ENCODE measurements at places on chromosomes 7 and 10.
A peak's percentile ranks its signal among the peaks of the same experiment; 100 is the strongest.

GRCh38 chr10:71134732-71135211 is 77.6 kb upstream of the UNC5B start:
- DNase-seq: no peak

DNA sequence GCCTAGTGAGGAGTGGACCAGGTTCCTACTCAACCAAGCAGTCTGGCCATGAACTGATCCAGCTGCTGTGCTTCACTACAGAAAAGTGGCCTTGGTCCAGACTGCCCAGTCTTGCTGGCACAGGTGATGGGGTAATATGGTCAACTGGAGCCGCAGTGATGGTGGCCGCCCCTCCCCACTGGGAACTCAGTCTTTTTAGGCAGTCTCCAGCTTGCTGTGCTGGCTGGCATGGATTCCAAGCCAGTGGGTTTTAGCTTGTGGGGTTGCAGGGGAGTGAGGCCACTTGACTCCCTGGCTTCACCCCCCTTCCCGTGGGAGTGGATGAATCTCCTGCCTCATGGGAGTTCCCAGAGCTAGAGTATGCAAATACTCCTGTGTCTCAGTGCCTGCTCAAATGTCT is 52.7 kb upstream of the CDK6 start:
- no peak for DNase-seq

DNA sequence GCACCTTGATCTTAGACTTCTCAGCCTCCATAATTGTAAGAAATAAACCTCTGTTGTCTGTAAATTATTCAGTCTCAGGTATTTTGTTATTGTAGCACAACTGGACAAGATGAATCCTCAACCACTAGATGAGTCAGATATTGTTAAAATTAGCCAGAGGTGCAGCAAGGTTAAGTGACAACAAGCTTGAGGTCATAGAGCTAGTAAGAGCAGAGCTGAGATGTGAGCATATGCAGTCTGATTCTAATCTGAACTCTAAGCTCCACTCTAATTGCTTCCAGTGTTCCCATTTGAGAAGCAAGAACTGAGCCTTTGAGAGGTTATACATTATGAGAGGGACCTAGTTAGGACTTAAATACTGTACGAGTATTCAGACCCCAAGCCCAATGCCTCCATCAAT is 93.1 kb downstream of the FZD1 start:
- DNase-seq: no peak

GRCh38 chr7:66359656-66360211 is 154.6 kb downstream of the TPST1 start:
- no peak for DNase-seq

GRCh38 chr10:114548662-114549061 is 109.4 kb downstream of the ABLIM1 start:
- DNase-seq: no peak

- DNase-seq: peak; percentile 12
Measured at GRCh38 chr7:27189295-27189996, 4.4 kb upstream of the HOXA11 start.

- DNase-seq: no peak
Measured at GRCh38 chr7:41779918-41780317, 77.0 kb upstream of the INHBA start.

DNA sequence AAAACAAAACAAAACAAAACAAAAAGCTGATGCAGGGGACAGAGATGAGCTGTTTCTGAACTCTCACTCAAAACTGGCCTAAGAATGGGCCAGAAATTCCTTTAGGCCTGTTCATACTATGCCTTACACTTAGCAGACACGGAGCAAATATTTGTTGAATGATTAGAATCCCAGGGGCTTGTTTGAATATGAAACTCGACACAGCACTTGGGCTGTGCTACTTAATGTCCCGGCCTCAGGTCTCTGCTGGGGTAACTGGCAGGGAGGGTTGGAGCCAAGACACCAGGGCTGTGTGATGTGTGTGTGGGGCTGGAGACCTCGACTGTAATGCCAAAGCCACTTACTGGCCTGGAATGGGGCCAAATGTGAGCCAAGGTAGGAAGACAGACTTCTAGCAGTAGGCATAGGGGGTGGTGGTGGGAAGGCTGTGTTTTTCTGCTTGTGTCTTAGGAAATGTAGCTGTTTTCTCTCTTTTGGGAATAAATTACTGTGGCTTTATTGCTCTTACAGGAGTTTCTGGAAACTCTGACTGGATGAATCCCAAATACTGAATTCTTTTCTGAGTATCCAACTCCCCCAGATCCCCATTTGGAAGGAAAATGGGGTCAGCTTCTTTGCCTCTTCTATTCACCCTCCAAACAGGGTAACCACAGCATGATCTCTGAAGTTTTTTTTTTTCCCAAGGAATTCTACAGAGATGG is 66.7 kb downstream of the EMX2 start:
- DNase-seq: no peak

DNA sequence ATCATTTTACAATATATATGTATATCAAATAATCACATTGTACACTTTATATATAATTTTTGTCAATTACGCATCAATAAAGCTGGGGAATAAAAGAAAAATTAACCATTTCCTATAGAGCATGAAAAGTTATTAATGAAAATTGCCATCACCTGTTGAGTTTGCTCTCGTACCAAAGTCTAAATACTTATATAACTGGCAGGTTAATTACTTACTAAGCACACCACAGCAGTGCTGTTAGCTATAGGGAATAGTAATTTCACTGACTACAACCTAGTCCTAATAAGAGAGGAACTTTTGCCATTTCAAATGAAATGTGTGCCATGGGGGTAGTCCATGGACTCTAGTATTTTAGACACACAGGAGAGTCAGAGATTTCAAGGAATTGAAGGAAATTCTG is 176.9 kb upstream of the COL1A2 start:
- no peak for DNase-seq

DNA sequence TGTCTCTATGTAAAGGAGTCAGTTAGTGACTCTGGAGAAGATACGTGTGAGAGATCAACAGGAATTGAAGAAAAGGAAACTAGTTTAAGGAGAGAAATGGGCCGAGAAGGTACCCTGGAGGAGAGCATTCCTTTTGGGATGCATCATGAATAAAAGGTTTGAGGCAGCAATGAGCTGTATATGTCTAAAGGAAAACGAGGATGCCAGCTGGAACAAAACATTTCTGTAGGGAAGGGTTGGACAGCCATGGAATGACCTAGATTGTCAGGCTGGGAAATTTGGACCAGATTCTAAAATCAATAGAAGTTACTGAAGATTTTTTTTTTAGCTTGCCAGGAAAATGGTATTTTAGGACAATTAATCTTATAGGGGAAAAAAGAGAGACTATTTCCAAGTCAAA is 17.2 kb upstream of the MPP7 start:
- no peak for DNase-seq

DNA sequence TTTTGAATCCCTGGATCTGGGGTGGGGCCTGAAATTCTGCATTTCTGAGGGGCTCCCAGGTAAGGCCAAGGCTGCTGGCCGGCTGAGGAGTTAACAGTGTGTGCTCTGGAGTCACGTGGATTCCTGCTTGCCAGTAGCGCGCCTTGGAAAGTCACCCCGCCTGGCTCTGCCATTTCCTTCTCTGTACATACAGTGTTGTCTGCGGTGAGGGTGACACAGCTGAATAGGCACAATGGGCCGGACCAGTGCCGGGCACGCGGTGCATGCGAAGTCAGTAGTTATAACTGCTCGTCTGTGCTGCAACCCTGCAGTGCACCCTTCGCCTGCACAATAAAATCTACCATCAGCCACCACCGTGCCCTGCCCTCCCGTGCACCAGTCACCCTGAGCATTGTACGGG is 68.0 kb upstream of the EEPD1 start:
- no peak for DNase-seq

DNA sequence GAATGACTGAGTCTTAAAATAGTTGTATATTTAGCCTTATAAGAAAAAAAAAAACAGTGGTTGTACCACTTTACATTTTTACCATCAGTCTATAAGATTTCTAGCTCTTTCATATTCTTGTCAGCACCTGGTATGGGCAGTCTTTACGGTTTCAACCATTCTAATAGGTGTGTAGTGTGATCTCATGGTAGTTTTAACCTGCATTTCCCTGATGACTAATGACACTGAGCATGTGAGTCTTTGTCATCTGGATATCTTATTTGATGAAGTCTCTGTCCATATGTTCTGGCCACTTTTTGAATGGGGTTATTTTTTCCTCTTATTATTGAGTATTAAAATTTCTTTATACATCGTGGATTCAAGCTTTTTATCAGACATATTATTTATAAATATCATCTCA is 365.3 kb upstream of the IGFBP3 start:
- no peak for DNase-seq

- no peak for DNase-seq
Measured at GRCh38 chr10:25678666-25679065, 255.4 kb upstream of the MYO3A start.

DNA sequence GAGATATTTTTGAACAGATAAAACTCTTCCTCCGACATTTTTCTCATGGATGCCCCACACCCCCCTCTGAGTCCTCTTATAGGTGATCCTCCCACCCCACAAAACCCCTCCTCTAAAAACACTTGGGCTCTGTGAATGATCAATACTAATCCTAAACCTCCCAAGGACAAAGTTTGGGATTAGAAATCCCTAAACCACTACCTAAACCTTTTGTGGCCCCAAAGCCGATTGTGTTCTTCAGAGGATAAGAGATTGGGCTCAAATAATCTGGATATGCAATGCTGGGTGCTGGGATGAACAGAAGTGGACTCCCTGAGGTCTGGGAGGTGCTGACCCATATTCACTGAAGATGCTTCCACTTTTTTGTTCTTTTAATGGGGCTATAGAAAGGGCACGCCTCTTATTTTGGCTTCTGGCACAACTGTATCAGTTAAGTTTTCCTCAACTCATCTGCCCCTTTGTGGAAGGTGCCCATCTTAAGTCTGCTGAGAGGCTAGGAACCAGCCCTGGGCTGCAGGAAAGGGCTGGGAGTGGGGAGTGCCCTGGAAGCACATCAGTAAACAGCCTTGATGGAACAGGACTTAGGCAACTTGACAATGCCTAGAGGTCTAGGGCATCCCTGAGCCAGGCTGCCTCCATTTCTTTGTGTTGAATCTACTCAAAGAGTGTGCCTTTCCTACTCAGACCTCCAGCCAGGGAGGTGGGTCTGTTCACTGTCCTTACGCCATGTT is at the start of gene OPN1SW:
Gene OPN1SW (minus strand): TSS at position 51 of the 731 bp plus-strand sequence. CDS start 13 bp downstream, at position 38.
- no peak for DNase-seq

- DNase-seq: no peak
Measured at GRCh38 chr10:62327885-62328284, 46.3 kb upstream of the ZNF365 start.

GRCh38 chr10:4246881-4247358 is 461.9 kb upstream of the KLF6 start:
- no peak for DNase-seq

GRCh38 chr7:123260428-123260960 is 60.7 kb upstream of the SLC13A1 start:
- DNase-seq: no peak

DNA sequence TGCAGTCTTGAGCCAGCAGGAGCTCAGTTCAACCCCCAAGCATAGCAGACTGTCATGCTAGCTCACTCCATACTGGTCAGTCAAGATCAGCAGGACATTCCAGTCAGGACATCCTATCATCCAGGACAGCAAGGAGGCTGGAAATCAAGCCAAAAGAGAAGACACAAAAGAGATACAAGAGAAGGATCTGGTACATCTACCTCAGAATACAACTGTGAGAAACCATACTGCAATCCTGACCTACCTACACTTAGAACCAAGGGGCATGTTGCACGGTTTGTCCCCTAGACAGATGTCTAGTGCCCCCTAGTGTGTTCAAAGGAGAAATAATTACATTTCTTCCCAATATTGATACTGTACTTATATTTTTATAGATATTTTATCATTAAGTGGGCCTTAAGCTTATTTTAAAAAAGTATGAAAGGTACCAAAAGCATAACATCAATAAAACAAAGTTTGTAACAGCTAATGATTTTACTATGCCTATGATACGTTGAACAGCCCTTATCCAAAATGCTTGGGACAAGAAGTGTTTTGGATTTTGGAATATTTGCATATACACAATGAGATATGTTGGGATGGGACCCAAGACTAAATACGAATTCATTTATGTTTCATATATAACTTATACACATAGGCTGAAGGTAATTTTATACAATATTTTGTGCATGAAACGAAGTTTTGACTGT is 26.7 kb downstream of the ERCC6 start:
- DNase-seq: no peak

- no peak for DNase-seq
Measured at GRCh38 chr7:108589874-108590273, 20.2 kb downstream of the DNAJB9 start.

GRCh38 chr7:49150486-49150885 is 226.1 kb downstream of the CDC14C start:
- DNase-seq: no peak

DNA sequence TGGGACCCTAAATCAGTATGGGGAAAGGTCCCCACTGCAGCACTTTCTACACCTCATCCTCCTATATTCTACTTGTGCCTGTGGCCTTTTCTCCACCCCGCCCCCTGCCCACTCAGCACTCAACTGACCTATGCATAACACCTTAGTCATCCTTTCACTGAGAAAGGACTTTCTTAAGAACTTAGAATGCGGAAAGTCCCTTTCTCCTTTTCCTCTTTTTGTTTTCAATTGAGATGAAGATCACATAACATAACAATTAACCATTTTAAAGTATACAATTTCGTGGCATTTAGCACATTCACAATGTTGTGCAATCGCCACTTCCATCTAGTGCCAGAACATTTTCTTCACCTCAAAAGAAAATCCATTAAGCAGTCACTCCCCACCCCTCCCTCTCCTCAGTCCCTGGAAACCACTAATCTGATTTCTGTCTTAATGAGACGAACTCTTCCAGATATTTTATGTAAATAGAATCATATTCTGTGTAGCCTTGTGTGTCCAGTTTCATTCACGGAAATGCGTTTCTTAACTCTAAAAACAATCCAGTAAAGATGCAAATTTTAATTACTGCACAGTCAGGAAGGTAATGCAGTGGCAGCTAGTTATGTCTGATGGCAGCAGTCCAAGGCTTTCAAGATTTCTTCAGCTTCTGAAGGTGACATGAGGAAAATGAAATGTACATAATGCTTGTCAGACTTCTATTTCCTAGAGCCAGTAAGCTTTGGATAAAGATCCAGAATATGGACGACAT is 41.7 kb downstream of the FAS start:
- DNase-seq: peak; percentile 39

- no peak for DNase-seq
Measured at GRCh38 chr7:120916121-120916520, 34.5 kb upstream of the ING3 start.

- DNase-seq: no peak
Measured at GRCh38 chr10:124128811-124129145, 35.4 kb upstream of the CHST15 start.

GRCh38 chr10:132540456-132540855 is 2.9 kb downstream of the INPP5A start:
- no peak for DNase-seq

GRCh38 chr7:32163141-32163806 is 93.1 kb upstream of the PDE1C start:
- DNase-seq: no peak
